ENCODE measurements at places on chromosomes 2 and 18.

DNA sequence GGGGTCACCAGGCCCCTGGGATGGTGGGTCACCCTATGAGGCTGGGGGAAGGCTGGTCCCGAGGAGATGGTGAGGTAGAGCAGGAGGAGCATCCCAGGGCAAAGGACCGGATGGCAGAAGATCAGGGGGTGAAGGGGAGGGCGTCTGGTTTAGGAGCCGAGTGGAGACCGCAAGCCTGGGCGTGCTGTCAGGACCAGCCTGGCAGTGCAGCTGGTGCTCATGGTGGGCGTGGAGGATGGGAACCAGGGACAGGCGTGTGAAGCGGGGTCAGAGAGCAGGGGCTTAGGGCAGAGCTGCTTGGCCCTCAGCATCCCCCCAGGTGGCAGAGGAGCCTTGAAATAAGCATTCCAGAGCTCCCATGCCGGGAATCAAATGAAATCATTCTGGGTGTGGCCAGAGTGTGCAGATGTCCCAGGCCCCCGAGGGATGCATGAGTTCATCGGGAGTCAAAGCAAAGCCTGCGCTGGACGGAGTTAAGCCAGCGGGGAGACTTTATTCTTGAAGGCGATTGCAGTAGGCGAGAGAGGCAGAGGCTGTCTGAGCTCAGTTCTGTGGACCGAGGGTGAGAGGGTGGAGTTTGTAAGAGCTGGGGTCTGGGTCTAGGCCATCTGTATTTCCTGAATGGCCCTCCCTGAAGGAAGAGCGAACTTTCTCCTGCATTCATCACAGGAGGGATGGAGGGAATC is 33.1 kb upstream of the MBP start:
- no peak for DNase-seq

GRCh38 chr18:35442701-35443100 is 55.1 kb downstream of the INO80C start:
- no peak for DNase-seq

DNA sequence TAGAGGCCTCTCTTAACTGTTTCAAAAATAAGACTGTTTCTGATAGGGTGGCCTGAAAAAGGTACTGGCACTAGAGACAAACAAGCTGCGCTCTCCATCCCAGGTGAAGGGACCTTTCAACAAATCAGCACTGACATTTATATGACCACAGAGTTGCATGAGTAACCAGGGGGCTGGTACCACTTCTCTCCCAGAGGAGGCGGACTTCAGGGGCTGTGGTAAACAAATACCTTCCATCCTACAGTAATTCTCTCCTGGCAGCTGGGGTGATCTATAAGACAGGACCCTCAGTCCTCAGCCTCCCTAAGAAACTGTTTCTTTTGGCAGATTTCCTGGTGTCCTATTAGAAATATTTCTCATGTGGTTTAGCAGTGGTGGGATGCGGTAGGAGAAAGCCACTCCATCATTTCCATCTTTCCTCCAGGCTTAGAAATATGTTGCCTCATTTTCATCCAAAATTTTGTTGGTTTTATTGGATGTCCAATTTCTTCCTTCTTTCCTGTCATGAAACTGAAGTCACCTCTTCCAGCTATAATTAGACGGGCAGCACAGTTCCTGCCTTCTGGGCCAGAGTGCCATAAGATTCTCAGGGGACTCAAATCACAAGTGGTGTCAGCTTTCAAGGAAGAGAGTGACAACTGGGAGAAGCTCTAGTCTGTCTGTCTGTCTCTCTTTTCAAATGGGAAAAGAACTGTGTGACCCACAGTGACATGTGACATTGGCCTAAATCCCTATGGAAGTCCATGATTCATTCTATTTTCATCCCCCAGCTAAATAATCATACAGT is 96.4 kb downstream of the CYRIA start:
- peak; percentile 88 for DNase-seq

DNA sequence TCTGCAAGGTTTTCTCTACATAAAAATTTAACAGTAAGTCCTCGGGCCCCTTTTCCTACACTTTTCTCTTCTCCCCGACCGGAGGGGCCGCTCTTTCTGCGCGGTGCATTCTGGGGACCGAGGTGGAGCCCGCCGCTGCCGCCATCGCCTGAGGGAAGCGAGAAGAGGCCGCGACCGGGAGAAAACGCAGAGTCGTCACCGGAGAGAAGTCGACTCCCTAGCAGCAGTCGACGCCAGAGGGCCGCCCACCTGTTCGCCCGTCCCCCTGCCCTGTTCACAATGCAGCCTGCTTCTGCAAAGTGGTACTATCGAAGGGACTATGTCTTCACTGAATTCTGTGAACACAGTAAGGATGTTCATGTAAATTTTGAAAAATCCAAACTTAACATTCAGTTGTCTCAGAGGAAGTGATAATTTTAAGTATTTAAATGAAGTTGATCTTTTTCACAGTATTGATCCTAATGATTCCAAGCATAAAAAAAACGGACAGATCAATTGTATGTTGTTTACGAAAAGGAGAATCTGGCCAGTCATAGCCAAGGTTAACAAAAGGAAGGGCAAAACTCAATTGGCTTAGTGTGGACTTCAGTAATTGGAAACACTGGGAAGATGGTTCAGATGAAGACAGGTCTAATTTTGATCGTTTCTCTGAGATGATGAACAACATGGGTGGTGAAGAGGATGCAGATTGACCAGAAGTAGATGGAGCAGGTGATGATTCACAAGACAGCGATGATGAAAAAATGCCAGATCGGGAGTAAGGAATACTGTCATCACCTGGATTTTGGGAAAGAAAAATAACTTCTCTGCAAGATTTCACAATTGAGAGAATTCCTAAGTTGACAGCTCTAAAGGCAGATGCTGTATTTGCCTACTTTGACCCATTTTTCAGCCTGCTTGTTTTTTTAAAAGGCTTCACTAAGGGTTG is 55.8 kb downstream of the ASXL2 start:
- no peak for DNase-seq

DNA sequence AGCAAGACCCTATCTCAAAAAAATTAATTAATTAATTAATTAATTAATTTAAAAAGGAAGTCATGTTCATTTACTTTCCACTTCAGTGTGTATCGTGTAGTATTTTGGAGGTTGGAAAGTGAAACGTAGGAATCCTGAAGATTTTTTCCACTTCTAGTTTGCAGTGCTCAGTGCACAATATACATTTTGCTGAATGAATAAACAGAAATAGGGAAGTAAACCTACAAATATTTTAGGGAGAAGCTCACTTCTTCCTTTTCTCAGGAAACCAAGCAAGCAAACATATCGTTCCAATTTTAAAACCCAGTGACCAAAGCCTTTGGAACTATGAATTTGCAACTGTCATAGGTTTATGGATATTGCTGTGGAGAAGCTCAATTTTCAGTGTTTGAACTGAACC is 27.8 kb downstream of the SLC14A1 start:
- DNase-seq: no peak

DNA sequence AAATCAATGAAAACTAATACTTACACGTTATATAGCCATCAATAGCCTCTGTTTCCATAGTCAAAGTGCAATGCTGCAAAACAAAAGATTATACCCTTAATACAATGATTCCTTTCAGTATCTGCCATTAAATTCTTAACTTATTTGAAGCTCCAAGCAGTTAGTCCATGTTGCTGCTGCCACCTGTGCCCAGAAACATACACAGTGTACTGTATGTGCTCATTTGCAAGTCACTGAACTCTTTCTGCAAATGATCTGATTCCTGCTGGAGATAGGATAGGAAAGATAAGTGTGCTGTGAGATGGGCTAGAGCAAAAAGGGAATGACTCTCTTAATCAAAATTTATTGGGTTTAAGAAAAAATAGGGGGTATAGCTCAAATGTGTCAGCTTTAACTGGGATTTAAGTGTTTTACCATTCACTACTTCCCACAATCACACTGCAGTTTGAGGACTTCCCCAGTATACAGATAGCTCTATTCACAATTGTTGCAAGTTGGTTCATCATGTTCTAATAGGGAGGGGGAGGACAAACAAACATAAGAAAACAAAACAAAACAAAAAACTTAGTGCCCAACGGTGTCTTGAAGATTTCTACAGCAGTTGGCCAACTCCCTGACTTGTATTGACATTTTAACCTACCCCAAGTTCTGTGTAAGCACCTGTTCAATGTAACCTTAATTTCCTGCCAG is 2.7 kb downstream of the IKZF2 start:
- DNase-seq: no peak
